ENCODE measurements at places on chromosomes 1 and 21.

DNA sequence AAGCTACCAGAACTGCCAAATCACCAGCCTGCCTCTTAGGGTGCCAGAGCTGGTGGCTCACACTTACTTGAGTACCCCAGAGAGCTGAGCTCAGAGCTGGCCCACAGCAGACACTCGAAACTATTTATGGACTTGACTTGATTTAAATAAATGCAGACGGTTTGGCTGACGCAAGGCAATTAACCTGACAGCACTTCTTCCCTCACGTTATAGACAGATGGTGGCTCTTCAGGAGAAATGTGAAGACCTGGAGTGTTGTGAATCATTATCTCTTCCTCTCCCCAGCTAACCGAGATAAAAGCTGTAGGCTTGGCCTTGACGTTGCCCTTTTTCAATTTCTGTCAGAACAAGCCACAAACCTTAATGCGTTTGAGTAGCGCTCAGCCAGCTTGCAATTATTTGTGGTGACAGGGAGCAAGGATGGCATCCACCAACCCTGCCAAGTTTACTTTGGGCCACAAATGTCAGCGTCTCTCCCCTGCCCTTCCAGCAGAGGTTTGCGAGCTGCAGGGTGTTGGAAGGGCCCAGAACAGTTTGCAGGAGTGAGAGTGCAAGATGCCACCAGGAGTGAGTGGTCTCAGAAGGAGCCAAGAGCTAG is 34.0 kb upstream of the BCAR3 start:
- no peak for DNase-seq

DNA sequence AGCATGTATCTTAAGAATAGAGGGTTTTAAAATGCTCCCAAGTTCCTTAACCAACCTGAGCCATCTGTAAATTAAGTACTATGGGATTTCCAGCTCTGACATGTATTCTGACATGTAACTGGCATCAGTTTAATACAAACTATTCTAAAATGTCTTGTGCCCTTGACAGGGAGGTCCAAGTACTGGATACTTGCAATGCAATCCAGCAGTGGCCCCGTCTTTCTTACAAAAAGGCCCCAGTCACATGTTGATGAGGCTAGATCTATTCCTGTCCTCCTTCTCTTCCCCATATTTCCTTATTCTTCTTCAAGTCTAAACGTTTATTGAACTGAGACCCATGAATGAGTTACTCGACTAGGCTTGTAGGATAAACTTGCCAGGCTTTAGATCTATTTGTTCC is 46.4 kb downstream of the MRPL39 start:
- no peak for DNase-seq

GRCh38 chr1:245807306-245807705 is 652.5 kb downstream of the KIF26B start:
- DNase-seq, result peak; percentile 55

DNA sequence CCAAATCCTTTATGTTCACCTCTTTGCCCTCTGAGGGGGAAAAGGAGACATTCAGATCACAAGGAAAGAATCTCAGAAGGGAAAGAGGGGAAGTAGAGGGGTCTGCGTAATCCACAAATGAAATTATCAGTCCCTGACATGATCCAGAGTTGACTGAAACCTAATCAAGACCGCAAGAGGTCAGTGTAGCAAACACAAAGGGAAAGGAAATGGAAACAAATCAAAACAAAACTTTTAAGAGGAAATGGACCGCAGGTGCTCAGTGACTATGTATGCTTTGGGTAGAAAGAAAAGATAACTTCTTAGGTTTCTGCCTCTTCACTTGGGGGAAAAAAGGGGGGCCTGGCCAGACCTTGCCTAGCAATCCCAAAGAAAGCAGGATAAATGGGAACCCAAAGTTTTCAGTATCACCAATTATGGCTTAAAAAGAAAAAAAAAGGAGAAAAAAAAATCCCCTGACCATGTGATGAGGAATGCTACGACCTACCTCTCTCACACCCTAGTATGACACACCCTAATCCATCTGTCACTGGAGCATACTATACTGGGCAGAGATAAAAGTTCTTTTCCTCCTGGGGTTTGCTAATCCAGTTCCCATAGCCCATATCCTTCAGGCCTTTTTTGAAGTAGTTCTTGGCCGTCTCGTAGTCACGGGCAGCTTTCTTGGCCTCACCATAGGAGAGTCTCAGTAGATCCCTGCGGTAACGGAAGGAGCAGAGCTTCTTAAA is 16.9 kb downstream of the CHRNB2 start:
- DNase-seq, result no peak

- DNase-seq, result peak; percentile 92
Observed at GRCh38 chr1:109790735-109791494, 27.2 kb upstream of the EPS8L3 start.

DNA sequence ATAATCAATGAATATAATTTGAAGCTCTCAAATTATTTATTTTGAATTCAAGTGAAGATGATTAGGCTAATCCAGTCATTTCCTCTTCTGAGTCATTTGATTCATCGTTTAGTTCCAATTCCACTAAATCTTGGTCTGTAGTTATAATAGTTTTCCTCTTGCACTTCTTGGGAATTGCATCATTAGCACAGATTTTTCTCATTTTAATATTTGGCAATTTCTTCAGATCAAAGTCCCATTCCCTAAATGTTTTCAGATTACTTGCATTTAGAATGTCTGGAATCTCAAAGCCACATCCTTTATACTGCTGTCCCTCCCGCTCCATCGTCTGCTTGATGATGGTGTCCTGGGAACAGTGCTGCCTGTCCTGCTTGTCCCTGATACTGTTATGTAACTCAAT is 43.5 kb downstream of the MAST2 start:
- DNase-seq, result no peak

DNA sequence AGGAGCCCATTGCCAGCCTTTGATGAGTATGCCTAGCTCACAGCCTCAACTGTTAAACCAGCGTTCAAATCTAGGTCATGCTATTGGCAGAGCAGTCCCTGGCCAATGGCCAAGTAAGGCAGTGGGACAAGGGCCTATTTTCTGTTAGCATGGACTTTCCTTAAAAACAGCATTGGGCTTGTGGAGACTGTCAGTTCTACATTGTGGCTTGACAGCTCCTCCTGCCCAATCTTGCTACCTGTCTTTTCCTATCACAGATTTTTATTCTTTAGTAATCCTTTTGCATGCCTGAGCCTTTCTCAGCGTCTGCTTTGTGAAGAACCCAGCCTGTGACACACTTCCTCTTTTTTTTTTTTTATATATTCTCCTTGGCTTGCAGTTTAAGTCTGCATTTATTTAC is 56.4 kb downstream of the DIP2A start:
- DNase-seq, result no peak

- DNase-seq, result no peak
Observed at GRCh38 chr1:53655931-53656746, 82.8 kb downstream of the GLIS1 start.

- DNase-seq, result no peak
Observed at GRCh38 chr1:116432655-116433265, 59.7 kb downstream of the ATP1A1 start.

- peak; percentile 85 for DNase-seq
Observed at GRCh38 chr1:15834406-15835204, 12.9 kb upstream of the SPEN start.

GRCh38 chr1:173467426-173467825 is 9.7 kb upstream of the PRDX6 start:
- DNase-seq, result no peak

GRCh38 chr1:229699613-229700267 is 73.7 kb downstream of the URB2 start:
- DNase-seq, result no peak

DNA sequence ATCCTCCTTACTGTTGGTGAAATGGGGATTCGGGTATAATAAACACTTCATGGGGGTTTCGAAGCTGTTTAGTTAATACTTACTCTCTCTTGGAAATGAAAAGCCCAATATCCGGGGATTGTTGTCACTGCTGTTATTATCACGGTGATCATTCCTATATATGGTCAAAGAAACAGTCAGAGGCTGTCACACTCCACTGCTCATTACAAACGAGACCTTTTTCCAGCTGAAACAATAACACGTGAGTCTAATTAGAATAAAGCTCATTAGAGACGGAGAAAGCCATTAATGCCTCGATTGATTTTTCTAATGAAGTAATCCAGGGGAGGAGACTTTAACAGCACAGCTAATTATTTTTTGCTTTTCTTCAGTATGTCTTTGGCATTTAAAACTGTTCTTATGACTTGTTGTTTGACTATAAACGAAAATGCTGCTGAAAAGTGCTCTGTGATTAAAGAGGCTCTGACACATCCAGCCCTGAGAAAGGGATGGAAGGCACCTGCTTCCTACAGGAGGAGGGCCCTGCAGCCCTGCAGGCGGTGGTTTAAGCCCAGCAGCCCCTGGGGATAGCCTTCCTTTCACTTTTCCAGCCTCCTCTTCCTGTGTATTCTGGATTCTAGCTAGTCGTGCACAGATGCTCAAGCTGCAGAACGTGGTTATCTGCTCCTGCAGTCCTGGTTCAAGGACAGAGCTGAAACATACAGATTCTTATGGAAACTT is 143.6 kb downstream of the EDEM3 start:
- no peak for DNase-seq

- peak; percentile 43 for DNase-seq
Observed at GRCh38 chr1:59333626-59334277, 36.9 kb downstream of the FGGY start.

DNA sequence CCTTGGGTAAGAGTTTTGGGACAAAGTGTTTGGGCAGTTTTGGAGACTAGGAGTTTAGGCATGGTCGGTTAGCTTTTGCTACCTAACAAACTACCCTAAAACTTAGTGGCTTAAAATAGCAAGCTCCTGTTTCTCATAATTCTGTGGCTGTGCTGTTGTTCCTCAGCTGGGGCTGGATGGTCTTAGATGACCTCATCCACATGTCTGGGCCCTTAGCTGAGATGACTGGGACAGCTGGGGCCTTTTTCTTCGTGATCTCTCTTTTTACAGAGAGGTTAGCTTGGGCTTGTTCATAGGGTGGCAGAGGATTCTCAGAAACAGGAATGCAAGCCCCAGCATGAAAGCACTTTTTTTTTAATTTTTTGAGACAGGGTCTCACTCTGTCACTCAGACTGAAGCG is 6.6 kb downstream of the ATP1A4 start:
- DNase-seq, result no peak

DNA sequence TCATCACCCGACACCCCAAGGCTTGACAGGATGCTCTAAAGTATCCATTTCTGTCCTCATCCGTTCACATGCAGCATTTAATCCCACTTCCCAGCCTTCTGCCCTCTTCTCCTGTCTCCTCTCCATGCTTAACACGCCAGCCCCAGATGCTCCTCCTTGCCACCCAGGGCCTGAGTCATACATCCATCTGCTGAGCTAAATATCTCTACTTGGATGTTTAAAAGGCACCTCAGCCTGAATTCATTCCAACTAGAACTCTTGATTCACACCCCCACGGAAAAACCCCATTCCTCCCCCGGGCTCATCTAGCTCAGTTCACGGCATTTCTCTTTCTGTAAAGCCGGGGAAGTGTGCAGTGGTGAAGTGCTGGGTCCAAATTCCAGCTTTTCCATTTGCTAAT is 27.7 kb downstream of the TEX35 start:
- no peak for DNase-seq

- no peak for DNase-seq
Observed at GRCh38 chr1:27572019-27572678, 31.8 kb downstream of the AHDC1 start.

- no peak for DNase-seq
Observed at GRCh38 chr1:54053745-54054437, 483 bp downstream of the TCEANC2 start.

GRCh38 chr1:119275145-119276134 is 93.1 kb upstream of the HAO2 start:
- DNase-seq, result no peak

DNA sequence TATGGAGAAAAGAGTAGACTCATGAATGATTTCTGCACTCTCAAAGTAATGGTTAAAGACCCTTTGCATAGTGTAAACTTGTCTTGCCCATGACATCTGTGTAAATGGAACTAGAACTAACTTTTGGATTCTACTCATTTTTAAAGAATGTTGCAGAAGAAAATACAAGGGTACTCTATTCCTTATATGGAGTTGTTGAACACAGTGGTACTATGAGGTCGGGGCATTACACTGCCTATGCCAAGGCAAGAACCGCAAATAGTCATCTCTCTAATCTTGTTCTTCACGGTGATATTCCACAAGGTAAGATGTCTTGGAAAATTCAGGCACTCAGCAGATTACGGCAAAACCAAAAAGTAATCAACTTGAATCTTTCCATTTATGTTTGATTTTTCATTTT is 19.8 kb downstream of the CCT8 start:
- no peak for DNase-seq

DNA sequence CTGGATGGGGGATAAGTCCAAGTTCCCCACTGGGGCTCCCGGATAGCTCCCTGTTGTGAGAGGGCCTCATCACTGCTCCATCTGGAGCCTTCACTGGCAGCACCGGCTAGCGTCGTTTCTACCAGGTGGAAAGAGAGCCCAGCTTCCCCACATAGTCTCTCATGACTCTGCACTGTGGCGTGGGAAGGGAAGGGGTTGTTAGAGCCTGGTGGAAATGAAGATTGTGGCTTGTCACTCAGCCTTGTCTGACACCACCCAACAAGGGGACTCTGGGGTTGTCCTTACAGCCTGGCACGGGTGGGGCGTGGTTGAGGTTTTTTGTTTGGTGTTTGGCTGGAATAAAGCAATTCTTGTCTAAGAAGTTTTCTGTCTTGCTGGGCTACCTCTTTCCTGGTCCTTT is 94.6 kb downstream of the ADARB1 start:
- no peak for DNase-seq

DNA sequence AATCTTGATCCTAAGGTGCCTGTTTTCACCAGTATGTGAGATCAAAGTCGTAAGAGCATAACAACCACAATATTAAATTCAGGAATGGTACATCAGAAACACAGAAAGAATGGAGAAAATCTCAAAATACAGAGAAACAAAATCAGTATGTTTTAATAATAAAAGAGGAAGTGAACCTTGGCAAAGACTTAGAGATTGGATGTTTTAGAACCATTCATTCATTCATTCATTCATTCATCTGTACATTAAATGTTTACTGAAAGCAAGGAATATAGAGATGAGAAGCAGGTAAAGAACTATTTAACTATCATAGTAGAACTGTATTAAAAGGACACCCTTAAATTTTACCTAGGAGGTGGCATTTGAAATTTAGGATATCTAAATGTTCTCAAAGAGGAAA is 55.7 kb downstream of the EDEM3 start:
- no peak for DNase-seq

- no peak for DNase-seq
Observed at GRCh38 chr21:42465008-42465802, 30.8 kb downstream of the RSPH1 start.

Data from NK-92 treated with Interleukin-12 subunit alpha and Interleukin-12 subunit beta, amount 100 ng/mL, for 24 hours (cell line).